ENCODE measurements at places on chromosomes 4 and X. TPM values are rescaled to one million over a fixed set of nuclear protein-coding genes. Genes with fewer than 3 reads are reported as not detected.

The IL1RAPL2 gene
- total RNA-seq: not detected

GRCh38 chr4:137610960-137611359 is 78.7 kb upstream of the PCDH18 start:
- H3K27ac ChIP-seq: no peak overlapping the region
- H3K4me1 ChIP-seq: no peaks in the 10 kb centered on the region
- no peak overlapping the region for H3K4me3 ChIP-seq
- DNase-seq: peak; percentile 23
- H3K27me3 ChIP-seq: no peaks in the 10 kb centered on the region

DNA sequence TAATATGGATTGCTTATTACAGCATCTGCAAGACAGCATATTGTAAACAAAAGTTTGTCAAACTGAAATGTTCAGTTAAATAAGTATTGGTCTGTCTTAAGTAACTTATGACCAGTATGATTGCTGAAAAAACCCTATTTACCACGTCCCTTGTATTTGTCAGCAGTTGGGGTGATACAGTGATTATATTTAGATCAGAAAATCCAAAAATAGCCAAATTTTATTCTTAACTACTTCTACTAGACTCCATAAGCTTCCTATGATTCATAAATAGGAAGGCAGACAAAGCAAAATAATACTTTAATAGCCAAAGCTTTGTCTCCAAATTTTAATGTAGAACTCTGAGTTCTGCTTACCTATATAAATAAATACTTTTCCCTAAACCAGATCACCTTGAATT is 45.3 kb downstream of the TBCK start:
- H3K27ac ChIP-seq: no peak overlapping the region
- no peaks in the 10 kb centered on the region for H3K36me3 ChIP-seq
- DNase-seq: no peak
- H3K4me1 ChIP-seq: no peaks in the 10 kb centered on the region
- no peak overlapping the region for H3K4me3 ChIP-seq

GRCh38 chr4:155445306-155445705 is 68.5 kb upstream of the MAP9 start:
- no peaks in the 10 kb centered on the region for H3K36me3 ChIP-seq
- DNase-seq: no peak
- no peaks in the 10 kb centered on the region for H3K27me3 ChIP-seq
- no peak overlapping the region for H3K4me3 ChIP-seq
- no peaks in the 10 kb centered on the region for H3K4me1 ChIP-seq

DNA sequence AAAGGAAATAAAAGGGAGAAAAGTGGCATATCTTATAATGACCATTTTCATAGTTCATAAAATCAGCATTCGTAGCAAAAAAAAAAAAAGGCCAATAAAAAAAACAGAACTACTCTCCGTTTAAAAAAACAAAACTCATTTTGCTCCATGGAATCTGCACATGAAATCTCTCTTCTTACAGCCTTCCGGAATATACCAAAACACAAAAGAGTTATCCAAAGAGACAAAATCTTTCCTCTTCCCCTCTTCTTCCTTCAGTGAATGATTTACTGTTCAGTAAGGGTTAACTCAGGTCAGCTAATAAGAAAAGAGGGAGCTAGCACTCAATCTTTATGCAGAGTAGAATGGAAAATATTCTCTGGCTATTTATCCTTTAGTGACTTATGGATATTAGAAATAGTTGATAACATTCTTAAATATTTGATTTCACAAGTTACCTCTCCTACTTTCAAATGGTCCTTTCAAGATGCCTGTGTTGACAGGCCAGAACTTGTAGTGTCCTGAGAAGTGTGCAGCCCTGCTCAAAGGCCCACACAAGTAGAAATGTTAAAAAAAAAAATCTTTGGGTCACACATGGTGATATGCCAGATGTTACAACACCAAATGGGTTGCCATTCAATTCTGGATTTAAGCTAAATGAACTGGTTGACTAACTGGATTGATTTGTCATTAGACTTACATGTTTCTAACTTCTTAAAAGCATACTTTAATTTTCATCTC is 42.1 kb downstream of the PDGFC start:
- H3K27me3 ChIP-seq: no peaks in the 10 kb centered on the region
- H3K4me3 ChIP-seq: no peak overlapping the region
- H3K4me1 ChIP-seq: peaks cover 8% of the 10 kb centered on the region

DNA sequence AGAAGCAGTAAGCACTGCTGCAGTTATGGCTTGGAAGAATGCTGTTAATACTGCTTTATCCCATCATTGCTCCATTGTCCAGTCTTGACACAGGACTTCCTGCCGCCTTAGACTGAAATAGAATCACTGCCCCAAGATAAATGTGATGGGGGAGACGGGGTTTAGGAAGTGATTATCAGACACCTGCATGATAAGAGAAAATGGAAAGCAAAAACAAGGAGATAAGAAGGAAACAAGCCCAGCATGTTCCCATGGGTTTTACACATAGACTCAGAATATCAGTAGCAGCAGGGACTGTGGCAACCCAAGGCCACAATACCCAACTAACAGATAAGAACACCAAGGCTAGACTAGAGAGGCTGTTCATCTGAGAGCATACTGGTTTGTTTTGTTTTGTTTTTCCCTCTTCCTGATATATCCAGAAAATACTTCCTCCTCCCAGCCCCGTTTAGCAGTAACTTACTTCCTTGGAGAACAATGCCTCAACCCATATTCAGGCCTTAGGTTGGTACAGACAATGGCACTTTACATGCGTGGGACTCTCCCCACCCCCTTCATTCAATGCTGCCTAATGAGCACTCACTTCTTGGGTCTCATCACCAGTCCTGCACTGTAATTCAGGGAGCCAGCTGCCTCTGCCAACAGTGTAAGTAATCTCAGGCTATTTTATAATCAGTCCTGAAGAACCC is 232.6 kb downstream of the CBR4 start:
- H3K27ac ChIP-seq: no peak overlapping the region
- no peak overlapping the region for H3K4me3 ChIP-seq
- H3K27me3 ChIP-seq: no peaks in the 10 kb centered on the region
- H3K36me3 ChIP-seq: no peaks in the 10 kb centered on the region
- no peaks in the 10 kb centered on the region for H3K4me1 ChIP-seq

The HMGN5 gene
- total RNA-seq: 6.0 TPM

DNA sequence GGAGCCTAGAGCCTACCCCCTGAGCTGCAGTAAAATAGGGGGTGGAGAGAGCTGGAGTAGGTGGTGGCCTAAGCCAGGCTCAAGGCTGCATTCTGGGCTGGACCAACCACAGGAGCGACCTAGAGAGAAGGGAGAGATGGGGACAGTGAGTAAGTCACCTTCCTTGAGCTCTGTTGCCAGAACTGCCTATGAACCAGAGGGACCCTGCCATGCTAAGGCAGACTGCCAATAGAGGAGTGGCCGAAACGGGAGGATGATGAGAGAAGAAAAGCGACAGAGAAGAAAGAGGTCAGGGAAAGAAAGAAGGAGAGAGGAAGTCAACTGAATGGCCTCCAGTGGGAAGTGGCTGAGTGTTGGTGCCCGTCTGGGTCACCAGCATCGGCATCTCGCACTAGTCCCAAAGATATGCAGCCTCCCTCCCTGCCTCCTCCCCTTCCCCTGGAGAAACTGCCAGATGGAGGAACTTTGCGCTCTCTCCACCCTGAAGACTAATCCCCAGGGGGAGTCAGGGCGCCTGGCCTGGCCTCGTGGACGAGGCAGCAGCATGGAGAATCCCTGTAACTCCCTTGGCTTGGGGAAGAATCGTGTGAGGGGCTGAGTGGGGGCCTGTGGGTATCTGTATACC is 28.8 kb downstream of the ELF4 start:
- no peaks in the 10 kb centered on the region for H3K4me1 ChIP-seq
- H3K27ac ChIP-seq: no peak overlapping the region
- H3K36me3 ChIP-seq: no peaks in the 10 kb centered on the region
- no peak overlapping the region for H3K4me3 ChIP-seq
- peaks cover 4% of the 10 kb centered on the region for H3K27me3 ChIP-seq

DNA sequence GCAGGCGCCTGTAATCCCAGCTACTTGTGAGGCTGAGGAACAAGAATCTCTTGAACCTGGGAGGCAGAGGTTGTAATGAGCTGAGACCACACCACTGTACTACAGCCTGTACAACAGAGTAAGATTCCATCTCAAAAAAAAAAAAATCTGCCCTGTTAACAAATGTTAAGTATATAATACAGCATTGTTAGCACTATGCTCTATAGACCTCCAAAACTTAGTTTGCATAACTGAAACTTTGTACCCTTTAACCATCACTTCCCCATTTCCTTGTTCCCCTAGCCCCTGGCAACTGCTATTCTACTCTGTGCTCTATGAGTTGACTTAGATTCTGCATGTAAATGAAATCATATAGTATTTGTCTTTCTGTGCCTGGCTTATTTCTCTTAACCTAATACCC is 76.7 kb downstream of the TAB3 start:
- peaks cover 4% of the 10 kb centered on the region for H3K27me3 ChIP-seq
- no peak for DNase-seq
- no peaks in the 10 kb centered on the region for H3K4me1 ChIP-seq
- no peak overlapping the region for H3K27ac ChIP-seq
- no peak overlapping the region for H3K4me3 ChIP-seq

GRCh38 chr4:94909645-94910044 is 151.9 kb downstream of the BMPR1B start:
- no peak overlapping the region for H3K27ac ChIP-seq
- H3K36me3 ChIP-seq: no peaks in the 10 kb centered on the region
- no peaks in the 10 kb centered on the region for H3K27me3 ChIP-seq
- no peaks in the 10 kb centered on the region for H3K4me1 ChIP-seq
- no peak overlapping the region for H3K4me3 ChIP-seq
- DNase-seq: peak; percentile 25

The CFAP47 gene
- 7.2 TPM for total RNA-seq

GRCh38 chr4:73589261-73589847 is 30.9 kb downstream of the RASSF6 start:
- H3K27me3 ChIP-seq: no peaks in the 10 kb centered on the region
- H3K4me3 ChIP-seq: no peak overlapping the region
- H3K4me1 ChIP-seq: no peaks in the 10 kb centered on the region
- H3K36me3 ChIP-seq: no peaks in the 10 kb centered on the region

The AVPR2 gene
- 0.98 TPM for total RNA-seq

DNA sequence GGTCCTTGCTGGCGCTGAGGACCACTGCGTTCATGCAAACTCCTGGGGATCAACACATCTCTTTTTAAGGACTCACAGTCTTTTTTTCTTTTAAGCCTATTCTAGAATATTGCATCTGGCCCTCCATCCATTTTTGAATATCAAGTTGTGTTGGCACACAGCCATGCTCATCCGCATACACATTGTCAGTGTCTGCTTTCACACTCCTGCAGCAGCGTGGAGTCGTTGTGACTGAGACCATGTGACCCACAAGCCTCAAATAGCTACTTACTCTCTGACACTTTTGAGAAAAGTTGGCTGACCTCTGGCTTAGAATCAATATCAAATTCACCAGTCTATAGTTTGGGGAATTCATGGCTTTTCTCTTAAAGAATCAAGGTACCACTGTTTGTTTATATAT is 191.8 kb upstream of the S100G start:
- no peaks in the 10 kb centered on the region for H3K4me1 ChIP-seq
- H3K27ac ChIP-seq: no peak overlapping the region
- H3K27me3 ChIP-seq: peaks cover 59% of the 10 kb centered on the region
- H3K36me3 ChIP-seq: no peaks in the 10 kb centered on the region
- no peak for DNase-seq
- no peak overlapping the region for H3K4me3 ChIP-seq

DNA sequence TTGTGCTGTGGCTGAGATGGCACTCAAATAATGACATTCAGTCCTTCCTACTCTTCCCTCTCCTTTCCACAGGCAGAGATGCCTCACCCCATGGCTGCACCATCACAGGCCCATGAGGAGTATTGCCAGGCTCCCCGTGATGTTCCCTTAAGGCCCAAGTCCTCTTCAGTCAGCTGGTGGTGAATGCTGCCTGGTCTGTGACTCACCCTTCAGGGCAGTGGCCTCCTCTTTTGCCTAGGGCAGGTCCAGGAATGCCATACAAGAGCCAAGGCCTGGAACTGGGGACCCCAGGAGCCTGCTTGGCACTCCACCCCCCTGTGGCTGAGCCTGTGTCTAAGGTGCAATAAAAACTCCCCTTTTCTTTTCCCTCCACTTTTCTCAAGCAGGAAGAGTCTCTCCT is 144.2 kb upstream of the GEMIN8 start:
- peaks cover 9% of the 10 kb centered on the region for H3K27me3 ChIP-seq
- H3K36me3 ChIP-seq: no peaks in the 10 kb centered on the region
- H3K27ac ChIP-seq: no peak overlapping the region
- H3K4me3 ChIP-seq: no peak overlapping the region
- H3K4me1 ChIP-seq: no peaks in the 10 kb centered on the region

DNA sequence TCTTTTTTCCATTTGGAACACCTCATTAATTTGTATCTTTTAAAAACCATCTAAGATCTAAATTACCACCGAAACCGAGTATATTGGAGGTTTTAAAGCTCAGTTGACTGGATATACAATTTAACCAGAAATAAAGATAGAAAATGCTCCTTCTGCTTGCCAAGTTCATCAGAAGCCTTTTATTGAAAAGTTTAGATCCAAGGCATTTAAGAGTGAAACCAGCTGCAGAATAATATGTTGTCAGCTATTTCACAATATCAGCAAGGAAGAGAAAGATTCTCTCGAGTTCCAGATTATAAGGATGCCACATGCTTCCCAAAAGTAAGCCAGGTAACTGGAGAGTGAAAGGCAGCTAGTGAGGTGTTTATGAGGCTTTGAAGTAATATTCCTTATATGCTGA is 217.4 kb downstream of the DCTD start:
- H3K4me1 ChIP-seq: peaks cover 33% of the 10 kb centered on the region
- H3K4me3 ChIP-seq: no peak overlapping the region
- no peaks in the 10 kb centered on the region for H3K36me3 ChIP-seq
- H3K27ac ChIP-seq: no peak overlapping the region
- no peak for DNase-seq

The RIPPLY1 gene
- not detected for total RNA-seq

DNA sequence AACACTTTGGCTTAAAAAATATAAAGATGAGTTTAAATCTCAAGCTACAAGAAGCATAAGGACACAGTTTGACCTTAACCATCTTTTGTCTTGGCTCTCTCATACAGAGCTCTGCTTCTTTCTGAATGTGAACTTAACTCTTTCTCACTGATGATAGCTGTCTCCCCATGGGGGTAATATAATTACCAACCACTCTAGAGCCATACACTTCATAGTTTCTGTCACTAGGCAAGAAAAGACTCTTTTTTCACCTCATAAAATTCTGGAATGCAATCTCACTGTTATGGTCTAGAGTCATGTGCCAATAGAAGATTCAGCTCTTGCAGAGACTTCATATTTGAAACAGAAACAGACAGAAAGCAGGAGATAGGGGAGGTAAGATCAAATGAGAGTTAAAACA is 481.7 kb upstream of the AGA start:
- no peaks in the 10 kb centered on the region for H3K36me3 ChIP-seq
- DNase-seq: peak; percentile 87
- H3K27me3 ChIP-seq: no peaks in the 10 kb centered on the region
- H3K27ac ChIP-seq: no peak overlapping the region

The F8A1 gene
- total RNA-seq: 58.0 TPM

The CXCL11 gene
- total RNA-seq: 0.58 TPM

The NUDT11 gene
- 3.6 TPM for total RNA-seq

The MAGEA4 gene
- total RNA-seq: not detected

GRCh38 chr4:16772366-16772850 is 126.0 kb downstream of the LDB2 start:
- no peaks in the 10 kb centered on the region for H3K4me1 ChIP-seq
- no peak overlapping the region for H3K27ac ChIP-seq
- H3K27me3 ChIP-seq: no peaks in the 10 kb centered on the region
- DNase-seq: peak; percentile 90
- no peaks in the 10 kb centered on the region for H3K36me3 ChIP-seq
